SW 1271 (cell line): ENCODE measurements at places on chromosomes 5 and 9.

DNA sequence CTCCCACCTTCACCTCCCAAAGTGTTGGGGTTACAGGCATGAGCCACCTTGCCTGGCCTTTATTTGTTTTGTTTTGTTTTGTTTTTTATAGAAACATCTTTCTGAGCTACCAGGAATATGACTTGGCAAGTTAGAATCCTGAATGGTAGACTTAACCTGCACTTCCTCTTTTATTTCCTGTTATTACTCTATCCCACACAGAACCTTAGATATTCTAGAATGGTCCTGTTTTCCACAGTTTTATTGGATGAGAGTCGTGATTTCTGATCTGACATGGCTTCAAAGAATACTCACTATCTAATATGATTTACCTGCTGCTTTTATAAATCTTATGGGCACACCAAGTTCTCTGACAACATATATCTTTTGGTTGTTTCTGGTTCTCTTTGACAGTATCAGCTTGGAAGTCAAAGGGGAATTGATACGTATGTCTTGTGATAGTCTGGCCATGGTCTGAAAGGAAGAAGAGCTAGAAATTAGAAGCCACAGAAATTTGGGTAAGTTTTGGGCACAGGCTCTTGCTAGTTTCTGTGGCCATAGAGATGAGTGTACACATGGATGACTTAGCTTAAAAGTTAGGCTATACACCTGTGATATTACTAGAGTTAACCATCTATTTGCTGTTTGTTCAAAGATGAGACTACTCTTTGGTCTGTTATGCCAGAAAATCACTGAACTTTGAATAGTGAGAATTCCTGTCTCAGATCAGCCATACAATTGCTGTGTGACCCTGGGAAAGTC, 4.7 kb upstream of the PANK3 start:
- DNase-seq, result no peak

- DNase-seq, result no peak
Observed at GRCh38 chr9:134346151-134346550, 19.9 kb downstream of the RXRA start.

- peak; percentile 9 for DNase-seq
Observed at GRCh38 chr9:77883846-77884771, 147.5 kb downstream of the GNAQ start.

DNA sequence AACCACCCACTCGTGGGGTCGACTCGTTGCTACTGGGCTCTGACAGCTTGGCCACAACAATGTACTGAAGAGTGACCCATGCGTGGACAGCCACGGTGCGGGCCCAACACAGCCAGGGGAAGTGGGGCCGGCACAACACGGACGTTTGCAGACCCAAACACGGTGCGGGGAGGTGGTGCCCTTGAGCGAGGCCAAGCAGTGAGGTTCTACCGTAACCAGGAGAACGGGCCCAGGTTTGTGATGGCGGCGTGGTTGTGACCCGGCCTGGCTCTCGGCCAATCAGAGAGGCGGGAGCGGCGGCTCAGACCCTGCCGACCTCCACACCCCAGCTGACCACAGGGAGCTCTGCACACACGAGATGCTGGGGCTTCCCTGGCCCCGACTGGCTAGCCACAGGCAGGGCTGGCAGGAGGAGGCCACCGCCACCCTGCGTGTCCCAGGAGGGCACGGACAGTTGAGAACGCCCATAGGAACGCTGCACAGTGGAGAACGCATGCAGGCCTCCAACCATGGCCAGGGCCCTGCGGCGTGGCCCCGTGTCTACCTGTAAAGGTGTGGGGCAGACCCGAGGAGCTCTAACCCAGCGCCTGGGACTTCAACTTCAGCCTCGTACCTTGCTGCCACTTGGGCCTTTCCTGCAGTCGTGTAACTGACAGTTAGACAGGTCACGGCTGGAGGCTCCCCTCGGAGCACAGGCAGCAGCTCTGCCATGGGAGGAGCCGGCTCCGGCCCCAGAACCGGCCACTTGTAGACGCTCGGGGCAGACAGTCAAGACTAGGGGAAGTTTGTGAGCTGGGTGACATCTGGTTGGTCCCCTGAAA, 13.7 kb downstream of the BRD3 start:
- no peak for DNase-seq

DNA sequence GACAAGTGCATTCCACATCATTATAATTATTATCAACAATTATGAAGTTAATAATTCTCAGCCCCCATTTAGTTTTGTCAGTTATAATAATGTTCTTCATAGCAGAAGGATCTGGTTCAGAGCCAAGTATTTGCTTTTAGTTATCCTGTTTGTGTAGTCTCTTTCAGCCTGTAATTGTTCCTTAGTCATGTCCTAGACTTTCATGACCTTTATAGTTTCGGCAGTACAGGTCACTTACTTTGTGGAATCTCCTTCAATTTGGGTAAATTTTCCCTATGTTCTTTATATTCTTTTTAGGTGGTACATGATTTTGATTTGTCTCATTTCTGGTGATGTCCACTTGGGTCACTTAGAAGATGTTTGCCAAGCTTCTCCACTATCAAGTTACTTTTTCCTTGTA, 34.3 kb downstream of the UBE2R2 start:
- DNase-seq, result no peak

GRCh38 chr5:52798938-52799337, 11.2 kb downstream of the ITGA1 start:
- DNase-seq, result no peak

DNA sequence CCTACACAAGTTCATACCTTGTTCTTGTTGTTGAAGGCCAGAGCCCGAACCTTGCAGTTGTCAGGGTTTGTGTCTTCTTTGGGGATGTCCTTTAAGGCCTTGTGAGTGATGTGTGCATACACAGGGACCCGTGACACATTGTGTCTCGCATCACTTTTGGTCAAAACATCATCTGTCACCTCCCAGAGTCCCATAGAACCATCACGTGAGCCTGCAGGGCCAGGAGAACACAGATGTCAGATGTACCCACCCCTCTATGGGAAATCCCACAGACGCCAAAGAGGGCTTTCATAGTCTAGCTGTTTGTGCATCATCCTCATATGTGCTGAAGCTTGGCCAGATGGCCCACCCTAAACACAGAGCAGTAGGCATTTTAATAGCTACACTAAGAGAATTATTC, 28.2 kb downstream of the DCAF12 start:
- no peak for DNase-seq
